Activated CD4-positive, alpha-beta T cell treated with anti-CD3 and anti-CD28 coated beads for 48 hours (primary cell): ENCODE measurements at places on chromosomes 1 and 21.
A peak's percentile ranks its signal among the peaks of the same experiment; 100 is the strongest.

DNA sequence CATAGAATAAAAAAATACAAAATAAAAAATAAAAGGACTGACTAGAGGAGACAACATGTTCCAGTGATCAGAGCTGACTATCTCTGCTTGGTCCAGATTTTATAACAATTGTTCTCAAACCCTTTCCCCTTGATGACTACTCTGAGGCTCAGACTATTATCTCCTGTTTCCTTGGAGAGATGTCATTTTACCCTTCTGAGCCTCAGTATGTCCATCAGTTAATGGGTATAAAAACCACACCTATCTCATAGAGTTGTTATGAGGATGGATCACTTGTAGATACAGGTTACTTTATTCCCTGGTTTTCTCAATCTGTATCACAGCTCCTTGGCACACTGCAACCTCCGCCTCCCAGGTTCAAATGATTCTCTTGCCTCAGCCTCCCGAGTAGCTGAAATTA, 7.0 kb downstream of the NKAIN1 start:
- DNase-seq: no peak

DNA sequence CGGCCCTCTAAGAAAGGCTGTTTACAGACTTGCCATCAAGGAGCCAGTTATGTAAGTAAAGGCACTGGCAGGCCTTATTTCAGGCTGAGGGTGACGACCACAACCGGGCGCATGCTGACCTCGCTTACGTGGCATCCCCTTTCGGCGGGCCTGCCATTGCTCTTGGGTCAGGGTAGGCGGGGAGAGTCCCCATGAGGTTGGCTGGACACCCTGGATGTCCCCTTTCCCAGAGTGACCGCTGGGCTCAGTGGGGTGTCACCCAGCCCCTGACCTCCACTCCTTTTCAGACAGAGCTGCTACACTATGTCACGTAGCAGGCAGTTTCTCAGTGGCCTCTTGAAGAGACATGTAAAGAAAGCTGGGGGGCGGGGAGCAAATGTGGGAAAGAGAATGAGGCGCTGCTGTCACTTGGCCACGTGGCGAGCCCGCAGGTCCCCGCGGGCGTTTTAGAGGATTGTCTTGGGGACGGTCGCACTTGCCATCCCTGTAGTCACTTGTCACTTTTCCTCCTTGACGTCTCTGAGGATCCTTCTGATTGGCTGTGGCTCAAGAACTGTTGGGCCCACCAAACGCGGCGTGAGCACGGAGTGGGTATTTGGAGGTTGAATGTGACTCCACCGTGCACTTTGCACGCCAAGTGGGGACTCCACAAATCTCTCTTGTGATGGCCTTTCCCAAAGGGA, 42.2 kb downstream of the SLC37A1 start:
- no peak for DNase-seq

DNA sequence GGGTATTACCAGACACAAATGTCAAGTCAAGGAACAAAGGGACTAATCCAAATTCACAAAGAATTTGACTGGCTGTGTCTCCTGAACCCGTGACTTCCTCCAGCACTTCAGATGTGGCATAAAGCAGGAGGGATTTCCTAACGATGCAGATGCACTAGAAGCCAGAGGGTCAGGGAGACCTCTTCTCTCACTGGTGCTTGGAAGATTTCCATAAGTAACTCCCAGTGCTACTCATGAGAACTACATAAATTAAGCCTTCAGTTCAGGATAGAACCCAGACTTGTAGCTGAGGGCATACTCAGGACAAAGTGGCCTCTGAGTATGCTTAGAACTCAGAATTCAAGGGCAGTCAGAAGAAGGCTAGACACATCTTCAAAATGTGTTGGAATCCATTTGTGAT, 83.6 kb upstream of the NRIP1 start:
- no peak for DNase-seq

DNA sequence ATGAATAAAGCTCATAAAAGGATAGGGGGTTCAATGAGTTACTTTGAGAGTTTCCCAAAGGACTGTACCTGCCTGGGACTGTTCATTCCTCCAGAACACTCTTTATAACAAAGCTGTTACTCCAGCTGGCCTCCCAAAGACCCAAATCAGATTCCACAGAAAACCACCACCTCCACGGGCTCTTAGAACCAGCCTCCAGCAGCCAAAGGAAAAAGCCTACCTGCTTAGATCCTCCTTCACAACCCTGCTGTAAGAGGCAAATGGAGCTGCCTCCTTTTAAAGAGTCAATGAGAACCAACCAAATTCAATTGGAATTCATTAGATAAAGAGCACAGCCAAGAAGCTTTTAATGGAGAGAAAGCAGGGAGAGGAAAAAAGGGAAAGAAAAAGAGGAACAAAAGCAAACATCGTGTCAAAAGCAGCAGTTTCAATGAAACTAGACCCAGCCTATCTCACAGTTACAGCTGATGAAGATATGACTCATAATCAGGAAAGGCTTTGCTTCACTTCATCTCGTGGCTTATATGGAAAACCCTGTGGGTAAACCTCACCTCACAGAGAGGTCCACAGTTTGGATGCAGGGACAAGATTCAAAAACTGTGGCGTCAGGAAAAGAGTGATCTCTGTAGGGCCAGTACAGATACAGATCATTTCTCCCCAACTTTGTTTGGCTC, 27.8 kb upstream of the FMO4 start:
- no peak for DNase-seq

- DNase-seq: no peak
Measured at GRCh38 chr1:212254853-212255363, 30.3 kb upstream of the PPP2R5A start.

GRCh38 chr1:113940365-113941244, 11.5 kb downstream of the HIPK1 start:
- DNase-seq: peak; percentile 56

DNA sequence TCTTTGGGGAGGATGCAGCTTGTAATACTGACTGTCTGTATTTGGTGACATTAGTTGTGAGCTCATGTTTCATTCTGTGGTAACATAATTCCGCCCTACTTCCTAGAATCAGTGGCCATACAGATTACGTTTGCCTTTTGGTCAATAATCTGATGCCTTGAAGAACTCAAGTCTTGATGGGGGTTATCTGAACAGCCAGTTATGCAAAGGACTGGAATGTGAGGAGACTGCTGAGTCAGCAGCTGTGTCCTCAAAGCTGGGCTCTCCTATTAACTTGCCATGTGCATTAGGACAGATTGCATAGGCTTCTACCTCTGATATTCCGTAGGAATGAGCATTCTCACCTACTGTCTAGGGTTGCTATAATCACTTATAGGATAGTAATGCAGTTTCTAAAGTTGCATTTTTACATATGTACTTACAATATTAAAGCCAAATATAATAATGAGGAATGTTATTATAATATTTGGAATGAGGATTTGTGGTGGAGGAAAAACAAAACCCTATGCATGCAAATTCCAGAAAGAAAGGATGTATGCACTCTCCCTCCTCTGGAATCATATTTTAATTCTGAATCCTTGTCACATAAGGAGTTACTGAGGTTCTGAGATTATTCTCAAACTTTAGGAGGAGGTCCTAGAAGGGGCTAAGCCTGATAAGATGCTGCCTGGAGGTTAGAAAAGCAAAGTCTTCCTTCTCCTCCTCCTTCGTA, 116.0 kb downstream of the NOS1AP start:
- DNase-seq: no peak

GRCh38 chr1:89259283-89259971, 13.2 kb downstream of the GBP5 start:
- no peak for DNase-seq

GRCh38 chr1:193402977-193403376, 216.6 kb upstream of the B3GALT2 start:
- no peak for DNase-seq

DNA sequence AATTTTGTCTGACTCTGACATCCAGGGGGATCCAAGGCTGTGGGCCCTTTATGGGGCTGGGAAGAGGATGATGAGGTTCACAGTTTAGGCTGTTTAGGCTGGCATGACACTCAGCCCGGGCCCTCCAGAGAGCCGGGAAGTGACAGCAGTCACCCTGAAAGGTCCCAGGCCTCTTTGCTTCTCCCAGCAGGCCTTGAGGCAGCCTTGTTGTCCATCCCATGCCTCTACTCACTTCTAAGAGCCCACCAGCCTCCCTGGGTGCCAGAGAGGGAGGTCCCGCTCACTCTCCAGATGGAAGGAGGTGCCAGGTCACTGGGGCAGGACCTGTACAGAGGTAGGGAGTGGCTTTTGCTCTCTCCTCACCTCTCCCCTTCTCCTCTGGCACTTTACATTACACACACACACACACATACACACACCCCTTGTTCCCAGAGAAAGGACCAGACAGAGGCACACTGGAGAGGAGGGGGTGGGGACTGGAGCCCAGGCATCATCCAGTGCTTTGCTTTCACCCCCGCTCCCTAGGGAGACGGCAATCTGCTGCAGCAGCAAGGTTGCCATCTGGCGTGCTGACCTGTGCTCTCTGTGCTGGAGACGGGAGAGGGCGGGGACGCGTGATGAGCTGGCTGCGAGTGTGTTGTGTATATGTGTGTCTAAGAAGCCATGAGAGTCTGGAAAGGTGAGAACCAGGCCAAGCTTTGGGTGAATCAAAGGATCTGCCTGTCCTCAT, 4.6 kb downstream of the KLHDC8A start:
- no peak for DNase-seq

DNA sequence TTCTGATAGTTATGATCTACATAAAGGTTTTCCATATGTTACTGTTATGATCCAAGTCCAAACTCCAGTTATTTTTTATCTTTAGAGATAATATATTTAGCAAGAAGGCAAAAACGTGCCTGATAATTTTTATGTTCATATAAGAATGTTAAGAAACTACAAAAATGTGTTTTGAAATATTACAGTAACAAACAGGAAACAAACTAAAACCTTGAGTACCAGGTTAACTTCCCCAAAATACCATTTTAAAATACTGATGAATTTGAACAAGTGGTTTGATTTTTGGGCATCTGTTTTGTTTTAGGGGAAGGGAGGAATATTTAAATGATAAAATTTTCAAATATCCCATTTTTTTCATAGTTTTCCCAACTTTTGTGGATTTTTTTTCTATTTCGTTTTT, 124.8 kb downstream of the NR5A2 start:
- DNase-seq: no peak

DNA sequence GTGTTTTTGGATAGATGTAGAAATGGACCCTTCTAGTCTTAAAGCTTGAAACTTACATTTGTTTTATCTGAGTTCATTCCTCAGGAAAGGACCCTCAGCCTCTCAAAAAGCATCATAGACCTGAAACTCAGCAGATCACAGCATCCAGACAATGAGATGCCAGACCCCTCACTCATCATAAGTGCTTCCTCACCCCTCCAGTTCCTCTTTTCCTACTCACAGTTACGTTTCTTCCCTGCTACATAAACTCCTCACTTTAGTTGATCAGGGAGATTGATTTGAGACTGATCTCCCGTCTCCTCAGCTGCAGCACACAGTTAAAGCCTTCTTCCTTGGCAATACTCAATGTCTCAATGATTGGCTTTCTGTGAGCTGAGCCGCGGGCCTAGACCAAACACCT, 282.0 kb downstream of the FAM72C start:
- no peak for DNase-seq

DNA sequence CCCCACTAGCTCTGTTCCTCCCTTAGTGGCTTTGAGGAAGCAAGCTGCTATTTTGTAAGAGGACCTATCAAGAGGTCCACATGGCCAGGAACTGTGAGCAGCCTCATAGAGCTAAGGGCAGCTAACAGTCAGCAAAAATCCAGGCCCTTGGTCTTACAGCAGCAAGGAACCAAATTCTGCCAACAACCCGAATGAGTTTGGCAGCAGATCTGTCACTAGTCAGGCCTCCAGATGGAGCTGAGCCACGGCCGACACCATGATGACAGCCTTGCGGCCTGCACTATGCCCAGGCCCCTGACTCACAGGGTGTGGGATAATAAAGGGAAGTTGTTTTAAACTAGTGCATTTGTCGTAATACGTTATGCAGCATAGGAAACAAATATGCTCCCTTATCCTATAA, 28.0 kb upstream of the H3-3A start:
- DNase-seq: no peak

DNA sequence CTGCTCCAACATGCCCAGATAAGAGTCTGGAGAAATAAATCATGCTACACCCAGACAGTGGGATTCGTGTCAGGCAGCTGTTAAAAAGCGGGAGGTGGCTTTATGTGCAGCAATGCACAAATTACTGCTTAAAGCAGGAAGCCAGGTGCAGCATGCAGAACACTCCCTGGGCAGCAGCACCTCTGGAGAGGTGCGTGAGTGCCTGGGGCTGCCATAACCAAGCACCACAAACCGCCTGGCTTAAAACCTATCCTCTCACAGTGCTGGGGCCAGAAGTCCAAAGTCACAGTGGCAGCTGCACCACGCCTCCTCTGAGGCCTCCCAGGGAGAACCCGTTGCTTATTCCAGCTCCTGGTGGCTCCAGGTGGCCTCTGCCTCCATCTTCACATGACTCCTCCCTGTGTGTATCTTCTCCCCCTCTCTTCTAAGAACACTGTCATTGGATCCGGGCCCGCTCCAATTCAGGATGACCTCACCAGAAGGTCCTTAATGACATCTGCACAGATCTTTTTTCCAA, 115.6 kb downstream of the SIK1 start:
- no peak for DNase-seq

GRCh38 chr1:156108057-156108456, 6.5 kb upstream of the LMNA start:
- DNase-seq: no peak

GRCh38 chr1:230288641-230289349, 137.3 kb downstream of the PGBD5 start:
- DNase-seq: no peak

DNA sequence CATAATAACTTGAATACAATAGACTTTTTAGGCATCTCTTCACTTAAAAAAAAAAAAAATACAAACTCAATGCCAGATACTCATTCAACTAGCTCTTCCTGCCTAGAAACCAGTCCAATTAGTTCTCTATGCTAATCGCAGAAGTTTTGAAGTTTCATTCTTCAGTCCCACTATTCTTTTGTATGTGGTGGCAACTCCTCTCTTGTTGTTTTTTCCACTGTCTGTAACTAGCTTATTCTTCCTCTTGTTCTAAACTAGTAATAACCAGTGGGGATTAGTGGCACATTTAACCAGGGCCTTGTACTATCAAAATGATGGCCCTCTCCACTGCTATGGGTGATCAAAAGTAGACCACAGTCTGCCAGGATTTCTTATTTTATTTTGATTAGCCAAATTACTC, 52.5 kb downstream of the SELENOF start:
- no peak for DNase-seq

- no peak for DNase-seq
Measured at GRCh38 chr21:39972976-39973770, 105.9 kb downstream of the PCP4 start.

DNA sequence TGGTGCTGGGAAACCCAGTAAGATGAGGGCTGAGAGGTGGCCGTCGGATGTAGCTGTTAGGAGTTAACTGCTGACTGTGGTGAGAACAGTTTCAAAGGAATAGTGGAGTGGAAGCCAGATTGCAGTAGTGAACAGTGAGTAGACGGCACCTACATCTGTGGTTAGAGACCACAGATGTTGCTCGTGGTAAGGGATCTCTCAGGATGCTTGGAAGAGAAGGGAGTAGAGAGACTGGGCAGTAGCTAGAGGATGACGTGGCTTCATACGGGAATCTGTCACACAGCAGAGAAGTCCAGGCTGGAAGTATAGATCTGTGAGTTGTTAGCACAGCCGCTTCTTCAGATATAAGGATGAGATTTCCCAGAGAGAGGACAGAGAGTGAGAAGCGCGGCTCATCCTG, 7.8 kb upstream of the ARTN start:
- no peak for DNase-seq
